Stimulated activated CD4-positive, alpha-beta T cell treated with anti-CD3 and anti-CD28 coated beads, Interleukin-4, amount 100 ng/mL, for 1 hour (primary cell): ENCODE measurements at places on chromosomes 2 and 18.
A peak's percentile ranks its signal among the peaks of the same experiment; 100 is the strongest.

DNA sequence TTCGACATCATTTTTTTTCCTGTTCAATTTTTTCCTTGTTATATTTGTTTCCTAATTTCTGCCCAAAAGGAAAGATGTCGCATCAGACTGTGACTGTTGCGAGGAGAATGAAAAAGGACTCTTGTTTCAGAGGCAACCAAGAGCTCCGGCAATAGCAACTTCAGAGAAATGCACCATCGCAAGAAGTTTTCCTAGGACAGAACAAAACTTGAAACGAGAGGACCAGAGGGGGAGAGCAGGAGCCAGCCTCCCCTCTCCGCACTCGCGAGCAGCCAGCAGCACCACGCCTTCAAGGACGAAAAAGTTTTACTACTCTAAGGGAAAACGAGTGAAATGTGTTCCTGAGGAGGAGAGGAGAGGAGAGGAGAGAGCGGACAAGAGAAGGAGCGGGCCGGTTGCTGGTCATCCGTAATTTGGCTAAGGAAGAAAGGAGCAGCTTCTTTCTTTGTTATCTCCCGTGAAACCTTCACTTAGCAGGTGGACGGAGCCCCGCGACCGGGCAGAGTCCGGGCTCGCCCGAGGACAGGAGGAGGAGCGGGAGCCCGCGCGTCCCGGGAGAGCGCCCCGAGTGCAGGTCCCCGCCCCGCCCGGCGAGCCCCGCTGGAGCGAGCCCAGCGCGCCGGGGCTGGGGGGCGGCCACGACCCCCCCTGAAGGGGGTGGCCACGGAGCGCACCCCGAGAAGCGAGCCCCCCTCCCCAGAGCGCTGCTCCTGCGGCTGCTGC is 744 bp downstream of the POU3F3 start:
- no peak for DNase-seq

DNA sequence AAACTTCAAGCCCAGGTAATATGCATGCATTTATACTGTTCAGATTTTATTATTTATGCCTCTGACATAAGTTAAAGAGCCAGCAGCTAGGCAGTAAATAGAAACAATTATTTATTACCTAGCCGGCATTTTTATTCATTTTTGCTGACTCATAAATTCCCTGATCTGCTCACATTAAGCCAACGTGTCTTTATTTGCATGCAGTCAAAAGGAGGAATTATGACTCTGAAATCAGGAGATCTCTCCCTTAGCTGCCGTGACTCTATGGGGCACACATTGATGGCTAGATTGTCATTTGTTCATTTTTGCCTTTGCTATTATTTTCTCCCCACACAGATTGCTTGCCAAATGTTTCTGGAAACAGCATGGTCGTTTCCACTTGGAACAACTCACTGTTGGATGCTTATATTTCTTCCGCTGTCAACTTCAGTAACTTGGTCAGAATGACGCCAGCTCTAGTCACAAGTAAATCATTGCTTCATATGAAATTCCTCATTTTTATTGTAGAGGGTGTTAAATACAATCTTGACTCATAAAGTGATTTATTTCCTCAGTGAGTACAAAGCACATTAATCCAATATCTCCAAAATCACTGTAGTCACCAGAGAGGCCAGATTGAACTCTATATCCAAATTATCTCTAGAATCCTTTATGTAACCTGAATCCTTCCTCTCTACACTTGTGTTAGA is 15.9 kb upstream of the ZBTB14 start:
- DNase-seq, result no peak

GRCh38 chr2:16700551-16701259 is 35.1 kb upstream of the CYRIA start:
- no peak for DNase-seq

GRCh38 chr2:196153480-196153879 is 17.9 kb downstream of the STK17B start:
- no peak for DNase-seq

- no peak for DNase-seq
Measured at GRCh38 chr2:238163481-238164198, 4.9 kb downstream of the ERFE start.

GRCh38 chr2:100242891-100243619 is 79.2 kb downstream of the LONRF2 start:
- DNase-seq, result peak; percentile 46

GRCh38 chr2:218030409-218031195 is 27.8 kb upstream of the TNS1 start:
- no peak for DNase-seq

DNA sequence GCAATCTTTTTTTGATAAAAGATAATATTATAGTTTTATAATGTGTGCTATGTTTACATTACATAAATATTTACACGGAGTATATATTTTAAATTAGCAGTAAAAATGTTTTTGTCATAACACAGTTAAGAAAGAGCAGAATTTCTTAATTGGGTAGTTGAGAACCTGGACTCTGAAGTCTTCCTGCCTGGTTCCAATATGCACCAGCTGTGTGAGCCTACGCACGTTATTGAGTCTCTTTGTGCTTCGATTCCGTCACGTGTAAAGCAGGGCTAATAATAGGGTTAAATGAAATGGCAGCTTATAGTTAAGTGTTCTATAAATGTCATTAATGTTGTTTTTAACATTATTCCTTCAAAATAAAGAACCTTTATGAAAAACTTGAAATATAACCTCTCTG is 1.2 kb upstream of the CCDC88A start:
- no peak for DNase-seq

- no peak for DNase-seq
Measured at GRCh38 chr2:127101048-127101611, 5.8 kb downstream of the BIN1 start.

DNA sequence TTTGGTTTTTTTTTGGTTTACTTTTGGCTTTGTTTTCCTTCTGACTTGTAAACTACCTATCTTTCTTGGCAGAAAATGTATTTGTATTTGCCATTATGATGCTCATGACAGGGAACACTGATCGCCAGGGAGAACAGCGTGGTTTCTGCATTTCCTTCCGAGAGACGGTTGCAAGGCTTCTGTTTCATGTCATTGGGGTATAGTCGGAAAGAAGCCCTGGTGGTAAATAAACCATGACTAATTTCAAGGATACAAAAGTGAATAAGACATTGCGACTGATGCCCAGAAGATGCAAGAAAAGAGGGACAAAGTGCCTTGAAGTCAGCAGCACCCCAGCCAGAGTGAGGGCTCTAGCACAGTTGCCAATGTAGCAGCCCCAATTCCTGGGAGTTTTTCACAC is 4.2 kb upstream of the CAPN14 start:
- DNase-seq, result no peak

GRCh38 chr2:226030369-226030768 is 630.9 kb downstream of the NYAP2 start:
- no peak for DNase-seq

DNA sequence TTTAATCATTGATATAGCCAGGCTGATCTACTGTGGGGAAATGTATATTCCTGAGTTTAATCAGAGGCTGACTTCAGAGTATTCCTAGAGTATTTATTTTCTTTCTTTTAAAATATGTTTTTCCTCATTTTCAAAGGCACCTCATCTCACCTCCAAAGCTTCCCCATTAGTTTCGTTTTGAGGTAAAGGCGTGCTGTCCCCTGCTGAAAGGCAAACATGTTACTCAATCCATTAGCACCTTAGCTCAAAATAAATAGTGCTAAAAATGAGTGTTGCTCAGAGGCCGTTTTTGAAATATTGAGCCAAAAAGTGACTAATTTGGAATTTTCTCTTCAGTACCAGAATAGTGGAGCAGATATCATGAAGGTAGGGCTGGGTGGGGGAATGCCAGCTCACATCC is 386.2 kb downstream of the SOX11 start:
- no peak for DNase-seq

DNA sequence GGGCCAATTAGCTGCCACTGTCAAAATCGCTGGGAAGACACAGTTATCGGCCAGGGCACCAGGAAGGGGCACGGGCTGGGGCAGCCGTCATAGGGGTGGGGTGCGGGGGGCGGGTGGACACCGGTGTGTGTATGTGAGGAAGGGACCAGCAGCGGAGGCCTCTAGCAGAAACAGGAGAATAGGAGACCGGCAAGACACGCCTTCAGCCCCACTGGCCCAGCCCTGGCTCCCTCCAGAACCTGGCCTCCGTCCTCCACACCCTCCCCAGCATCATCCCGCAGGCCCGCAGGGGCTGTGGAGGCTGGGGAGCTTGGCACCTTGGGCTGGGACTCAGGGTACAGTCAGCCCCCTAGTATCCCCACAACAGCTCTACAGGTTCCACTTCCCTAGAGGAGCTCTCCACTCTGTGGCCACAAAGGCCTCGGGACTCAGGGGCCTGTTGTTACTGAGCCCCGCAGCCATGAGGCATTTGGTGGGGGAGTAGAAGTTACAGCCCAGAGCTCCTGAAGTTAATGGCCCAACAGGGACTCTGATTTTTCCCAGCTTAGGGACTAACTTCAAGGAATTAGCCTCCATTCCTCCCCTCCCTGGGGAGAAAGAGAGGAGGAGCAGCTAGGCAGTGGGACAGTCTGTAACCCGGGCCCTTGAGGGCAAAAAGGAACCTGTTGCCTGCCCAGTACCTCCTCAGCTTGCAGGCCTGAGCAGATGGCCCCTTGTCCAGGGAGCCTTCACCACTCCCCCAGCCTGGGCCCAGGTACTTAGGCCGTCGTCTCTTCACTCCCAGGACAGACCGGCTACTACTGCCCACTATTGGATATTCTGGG is 19.9 kb downstream of the SH2D6 start:
- no peak for DNase-seq

DNA sequence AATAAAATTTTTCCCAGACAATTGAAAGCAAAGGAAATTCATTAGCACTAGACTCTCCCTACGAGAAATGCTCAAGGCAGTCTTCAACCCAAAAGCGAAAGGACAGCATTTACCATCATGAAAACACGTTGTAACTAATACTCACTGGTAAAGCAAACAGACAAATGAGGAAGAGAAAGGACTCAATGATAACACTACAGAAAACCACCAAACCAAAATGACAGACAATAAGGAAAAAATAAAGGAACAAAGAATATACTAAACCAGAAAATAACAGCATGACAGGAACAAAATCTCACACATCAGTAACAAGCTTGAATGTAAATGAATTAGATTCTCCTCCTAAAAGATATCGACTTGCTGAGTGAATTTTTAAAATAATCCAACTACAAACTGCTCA is 190.7 kb downstream of the NOL4 start:
- no peak for DNase-seq

GRCh38 chr18:10543277-10543676 is 17.4 kb downstream of the NAPG start:
- no peak for DNase-seq

DNA sequence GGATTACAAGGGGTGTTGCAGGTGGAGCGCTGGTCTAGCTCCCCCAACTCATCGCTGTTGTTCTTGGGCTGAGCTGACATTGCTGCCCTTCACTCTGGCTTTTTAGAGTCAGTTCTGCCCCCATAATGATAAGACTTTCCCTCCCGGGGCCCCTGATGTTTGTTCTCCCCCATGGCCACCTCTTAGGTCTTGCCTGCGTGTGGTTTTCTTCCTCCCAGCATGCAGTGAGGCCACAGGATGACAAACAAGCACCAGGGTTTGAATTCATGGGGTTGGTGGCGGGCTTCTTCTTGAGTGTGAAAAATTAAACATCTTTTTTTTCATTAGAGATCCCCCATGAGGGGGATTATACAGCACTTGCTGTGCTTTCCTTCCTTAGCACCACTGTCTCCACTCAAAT is 74.1 kb downstream of the CTAGE1 start:
- DNase-seq, result no peak

DNA sequence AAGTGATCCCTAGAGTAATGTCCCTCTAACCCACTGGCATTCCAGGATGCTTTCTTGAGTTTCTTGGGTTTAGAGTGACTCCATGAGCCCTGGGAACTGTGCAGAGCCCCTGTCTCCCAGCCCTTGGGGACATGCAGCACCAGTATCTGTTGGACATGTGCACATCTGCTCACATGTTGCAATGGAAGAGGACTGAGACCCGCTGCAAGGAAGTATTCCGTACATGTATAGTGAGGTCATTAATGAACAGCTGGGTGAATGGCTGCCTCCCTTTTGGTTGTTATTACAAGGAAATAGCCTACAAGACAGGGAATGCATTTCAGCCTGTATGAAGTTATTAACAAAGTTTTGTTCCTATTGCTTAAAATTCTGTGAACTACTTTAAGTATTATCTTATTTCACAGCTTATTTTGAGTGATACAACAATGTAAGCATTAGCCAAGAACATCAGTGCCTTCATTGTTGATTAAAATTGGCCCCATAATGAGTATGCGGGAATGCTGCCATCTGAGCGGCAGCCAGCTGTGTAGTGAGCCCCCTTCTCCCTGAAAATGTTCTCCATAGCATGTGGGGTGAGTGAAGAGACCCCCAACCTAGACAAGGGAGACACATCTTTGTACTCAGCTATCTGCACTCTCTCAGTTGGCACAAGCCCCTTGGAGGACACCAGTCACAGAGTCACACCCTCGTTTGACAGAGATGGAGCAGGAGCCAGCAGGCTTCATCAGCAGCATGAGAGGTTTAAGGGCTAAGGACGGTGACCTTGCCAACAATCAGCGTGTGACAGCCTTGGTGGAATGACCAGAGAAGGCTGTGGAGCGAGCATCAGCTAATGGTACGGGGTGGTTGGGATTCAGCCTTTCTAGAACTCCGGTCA is 87.4 kb downstream of the FAM210A start:
- DNase-seq, result no peak

DNA sequence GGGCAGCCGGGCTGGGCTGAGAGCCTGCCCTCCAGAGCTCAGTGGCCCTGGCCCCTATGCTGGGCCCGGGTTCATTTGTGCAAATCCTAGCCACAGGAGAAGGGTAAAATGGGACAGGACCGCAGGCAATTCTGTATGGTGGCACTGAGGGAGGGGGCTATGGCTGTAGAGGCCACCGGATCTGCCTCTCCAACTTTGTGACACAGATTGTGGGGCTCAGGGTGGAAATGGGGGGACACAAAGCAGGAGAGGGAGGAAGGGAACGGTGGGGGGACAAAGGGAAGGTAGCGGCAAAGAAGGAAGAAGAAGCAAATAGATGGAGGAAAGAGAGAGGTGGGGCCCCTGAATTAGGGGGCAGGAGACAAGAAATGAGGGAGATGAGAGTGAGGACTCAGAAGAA is 201.1 kb downstream of the SMAD2 start:
- DNase-seq, result no peak

DNA sequence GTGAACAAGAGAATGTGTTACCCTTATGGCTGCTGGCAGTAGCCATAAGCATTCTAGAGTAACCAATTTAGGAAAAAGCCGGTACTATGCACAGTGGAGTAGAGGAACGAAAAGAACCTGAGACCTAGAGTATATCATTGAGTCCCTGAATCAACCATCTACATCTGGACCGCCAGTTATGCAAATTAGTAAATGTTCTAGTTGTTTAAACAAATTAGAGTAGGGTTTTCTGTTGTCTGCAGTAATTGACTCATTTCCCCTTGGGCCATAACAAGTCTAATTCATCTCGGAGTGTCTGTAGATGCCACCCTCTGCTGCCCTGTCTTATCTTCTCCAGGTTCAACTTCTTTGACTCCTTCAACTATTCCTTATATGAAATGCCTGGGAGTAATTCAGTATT is 60.1 kb upstream of the CAPN13 start:
- no peak for DNase-seq

DNA sequence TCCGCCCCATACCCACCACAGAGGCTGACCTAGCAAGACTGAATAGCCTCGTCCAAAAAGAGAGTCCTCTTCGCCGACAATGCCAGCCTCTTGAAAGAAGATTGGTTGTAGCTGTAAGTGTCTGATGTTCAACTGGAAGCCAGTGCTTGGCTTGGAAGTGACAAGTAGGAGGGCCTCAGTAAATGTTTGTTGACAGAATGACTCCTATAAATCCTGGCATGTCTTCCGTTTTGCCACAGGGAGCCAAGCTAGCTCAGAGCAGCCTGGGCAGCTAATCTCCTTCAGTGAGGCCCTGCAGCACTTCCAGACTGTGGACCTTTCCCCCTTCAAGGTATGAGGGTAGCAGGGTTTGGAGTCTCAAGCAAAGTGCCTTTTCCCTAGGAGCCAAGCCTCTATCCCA is 14.9 kb downstream of the ELMOD3 start:
- DNase-seq, result no peak
